ENCODE measurements at places on chromosomes 11 and 22.

- no peak for DNase-seq
Observed at GRCh38 chr11:105392556-105392955, 217.3 kb upstream of the GRIA4 start.

DNA sequence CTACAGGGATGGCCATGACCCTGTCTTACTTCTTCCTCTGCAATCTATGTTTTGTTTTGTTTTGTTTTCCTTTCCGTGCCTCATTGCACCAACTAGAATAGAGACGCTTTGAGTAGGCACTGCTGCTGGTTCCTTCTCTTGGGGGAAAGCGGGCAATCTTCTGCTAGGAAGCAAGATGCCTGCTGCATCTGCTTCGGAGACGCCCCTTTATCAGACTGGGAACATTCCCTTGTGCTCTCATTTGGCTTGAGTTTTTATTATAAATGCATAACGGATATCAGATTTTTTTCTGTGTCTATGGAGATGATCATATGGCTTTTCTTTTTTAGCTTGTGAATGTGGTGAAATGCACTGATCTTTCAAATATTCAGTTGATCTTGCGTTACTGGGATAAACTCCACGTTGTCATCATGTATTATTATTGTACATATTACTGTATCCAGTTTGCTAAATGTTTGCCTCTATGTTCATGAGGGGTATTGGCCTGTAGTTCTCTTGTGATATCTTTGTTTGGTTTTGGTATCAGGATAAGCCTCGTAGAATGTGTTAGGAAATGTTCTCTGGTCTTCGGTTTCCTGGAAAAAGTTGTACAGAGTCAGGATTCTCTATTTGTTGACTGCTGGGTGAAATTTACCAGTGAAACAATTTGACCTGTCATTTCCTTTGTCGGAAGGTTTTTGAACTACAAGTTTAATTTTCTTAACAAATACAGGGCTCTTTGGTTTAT lies 23.4 kb upstream of the KRTAP5-6 start:
- no peak for DNase-seq

GRCh38 chr11:129021295-129021694 lies 78.6 kb upstream of the TP53AIP1 start:
- DNase-seq: no peak

DNA sequence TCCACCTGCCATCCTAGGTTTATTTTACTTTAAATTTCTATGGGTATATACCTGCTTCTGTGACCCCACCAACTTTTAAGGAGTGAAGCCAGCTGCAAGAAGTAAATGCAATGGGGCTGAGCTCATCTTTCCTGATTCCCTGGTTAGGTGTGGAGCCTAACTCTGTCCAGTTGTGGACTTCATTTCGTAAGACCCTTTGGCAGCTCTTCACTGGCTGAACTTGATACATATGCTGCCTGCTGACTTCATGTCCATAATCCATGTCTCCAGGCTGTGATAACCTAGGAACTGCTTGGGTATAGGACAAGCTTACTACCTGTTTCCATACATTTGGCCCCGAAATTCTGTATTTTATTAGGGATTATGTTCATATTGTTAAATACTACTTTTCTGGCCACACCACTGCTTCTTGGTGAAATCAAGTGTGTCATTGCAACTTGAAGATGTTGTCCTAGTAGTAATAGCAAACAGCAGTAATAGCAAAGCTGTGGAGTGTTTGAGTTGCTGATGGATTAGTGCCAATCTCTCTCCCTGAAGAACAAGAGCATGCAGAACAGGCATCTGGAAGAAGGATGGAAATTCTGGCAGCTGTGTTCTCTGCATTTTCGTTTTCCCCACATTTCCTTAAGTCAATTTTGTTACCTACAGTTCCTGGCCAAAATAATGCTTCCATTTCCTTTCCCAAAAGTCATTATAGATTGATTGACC lies 31.2 kb downstream of the LDLRAD3 start:
- no peak for DNase-seq

GRCh38 chr11:80542704-80543103 lies 1101.9 kb upstream of the TENM4 start:
- DNase-seq: no peak

- no peak for DNase-seq
Observed at GRCh38 chr11:132122735-132123134, 752.3 kb downstream of the NTM start.
